Stimulated activated CD4-positive, alpha-beta T cell treated with anti-CD3 and anti-CD28 coated beads, TNF-alpha, amount 100 ng/mL, for 4 hours (primary cell): ENCODE measurements at places on chromosomes 2 and 18.

DNA sequence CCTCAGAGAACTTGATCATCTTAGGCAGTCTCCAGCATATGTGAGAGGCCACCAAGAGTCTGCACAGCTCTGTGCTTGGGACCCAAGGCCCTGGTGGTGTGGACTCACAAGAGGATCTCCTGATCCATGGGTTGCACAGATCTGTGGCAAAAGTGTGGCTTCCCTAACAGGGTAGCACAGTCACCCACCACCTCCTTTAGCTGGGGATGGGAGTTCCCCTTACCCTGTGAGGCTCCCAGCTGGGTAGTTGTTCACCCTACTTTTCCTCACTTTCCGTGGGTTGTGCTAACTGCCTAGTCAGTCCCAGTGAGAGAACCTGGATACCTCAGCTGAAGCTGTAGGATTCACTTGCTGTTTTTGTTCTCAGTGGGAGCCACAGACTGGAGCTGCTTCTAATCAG lies 123.7 kb downstream of the FTCDNL1 start:
- no peak for DNase-seq

DNA sequence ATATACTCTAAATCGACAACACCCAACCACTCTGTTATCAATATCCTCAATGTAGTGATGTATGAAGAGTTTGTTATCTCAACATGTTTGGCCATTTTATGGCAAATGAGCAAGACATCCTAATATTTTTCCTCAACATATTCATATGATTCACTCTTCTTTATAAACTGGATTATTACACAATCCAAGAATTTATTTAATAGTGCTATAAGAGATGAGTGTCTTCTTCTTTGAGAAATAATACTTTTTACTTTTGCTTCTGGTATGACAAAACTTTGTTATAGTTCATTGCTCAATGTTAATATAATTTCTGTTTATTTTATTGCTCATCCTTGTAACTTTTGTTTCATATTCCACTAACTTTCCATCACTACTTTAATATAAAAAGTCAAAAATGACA lies 44.3 kb downstream of the SCN9A start:
- DNase-seq = no peak

GRCh38 chr2:497770-498492 lies 179.3 kb downstream of the TMEM18 start:
- no peak for DNase-seq

- no peak for DNase-seq
These were observed 75.3 kb upstream of the RIOK3 start for GRCh38 chr18:23377669-23378301.

- DNase-seq = no peak
These were observed 293.5 kb downstream of the ARHGAP15 start for GRCh38 chr2:143422681-143423080.

GRCh38 chr18:45589356-45590035 lies 25.8 kb upstream of the SLC14A2 start:
- no peak for DNase-seq

DNA sequence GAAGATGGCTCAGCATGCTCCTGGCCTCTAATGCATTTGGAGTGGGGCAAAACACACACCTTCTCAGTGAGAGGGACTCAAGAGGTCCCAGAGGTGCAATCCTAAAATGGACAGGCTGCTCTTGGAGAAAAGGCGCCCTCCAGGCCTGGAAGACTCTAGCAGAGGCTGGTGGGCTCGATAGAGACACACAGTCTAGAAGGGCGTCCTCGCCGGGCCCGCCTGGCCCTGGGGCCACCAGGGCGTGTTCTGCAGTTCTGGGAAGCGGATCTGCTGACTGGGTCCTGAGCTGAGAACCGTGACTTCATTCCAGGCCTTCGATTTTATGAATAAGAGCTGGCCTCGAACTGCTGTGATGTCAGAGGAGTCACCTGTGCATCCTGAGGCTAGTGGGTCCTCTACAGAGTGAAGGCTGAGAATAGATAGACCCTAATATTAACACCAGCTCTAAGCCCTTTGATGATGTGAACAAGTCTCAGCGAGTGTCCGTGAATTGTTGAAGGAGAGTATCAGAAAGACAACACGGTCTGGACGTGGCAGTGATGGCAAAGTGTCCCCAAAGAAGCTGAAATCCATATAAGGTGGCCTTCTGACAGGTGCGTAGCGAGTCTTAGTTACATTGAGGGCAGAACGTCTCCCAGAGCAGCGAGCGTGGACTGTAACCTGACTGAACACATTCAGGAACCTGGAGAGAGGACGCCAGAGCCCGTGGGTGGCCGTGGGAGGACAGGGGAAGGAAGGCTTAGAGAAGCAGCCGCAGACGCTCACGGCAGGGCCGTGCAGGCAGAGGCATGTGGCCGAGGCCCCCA lies 136.9 kb downstream of the PTGR3 start:
- DNase-seq = no peak

GRCh38 chr2:216346781-216347180 lies 25.5 kb downstream of the MARCHF4 start:
- no peak for DNase-seq

DNA sequence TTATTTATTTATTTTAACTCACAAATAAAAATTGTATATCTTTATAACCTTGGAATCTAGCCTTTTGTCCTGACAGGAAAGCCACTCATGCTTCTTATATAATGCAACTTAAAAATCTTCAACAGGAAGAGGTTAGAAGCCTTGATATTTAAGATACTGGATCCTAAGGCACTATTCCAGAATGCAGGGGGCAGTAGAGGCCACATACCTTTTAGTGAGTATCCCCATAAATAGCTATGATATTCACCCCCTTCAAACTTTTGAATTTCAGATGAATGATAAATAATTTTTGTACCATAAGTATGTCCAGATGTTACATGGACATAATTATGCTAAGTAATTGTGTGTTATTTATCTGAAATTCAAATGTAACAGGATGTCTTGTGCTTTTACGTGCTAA lies 592.7 kb upstream of the VRK2 start:
- DNase-seq = no peak

DNA sequence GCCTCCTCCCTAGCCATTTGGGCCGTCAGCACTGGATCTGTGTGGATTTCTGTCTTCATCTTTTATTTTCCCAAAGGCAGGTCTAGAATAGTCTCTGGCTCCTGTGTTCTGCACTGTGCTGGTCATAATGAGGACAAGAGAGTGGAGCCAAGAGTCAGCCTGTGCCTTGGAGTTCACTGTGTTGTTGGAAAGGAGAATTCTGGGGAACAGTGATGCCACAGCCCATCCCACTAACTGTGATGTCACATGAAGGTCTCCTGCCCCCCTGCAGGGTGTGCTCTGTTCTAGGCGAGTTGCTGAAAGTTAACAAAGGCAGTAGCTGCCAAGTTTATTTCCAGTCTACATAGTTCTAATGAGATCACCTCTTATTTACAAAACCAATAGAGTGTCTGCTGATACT lies 248.5 kb downstream of the TPGS2 start:
- DNase-seq = no peak

DNA sequence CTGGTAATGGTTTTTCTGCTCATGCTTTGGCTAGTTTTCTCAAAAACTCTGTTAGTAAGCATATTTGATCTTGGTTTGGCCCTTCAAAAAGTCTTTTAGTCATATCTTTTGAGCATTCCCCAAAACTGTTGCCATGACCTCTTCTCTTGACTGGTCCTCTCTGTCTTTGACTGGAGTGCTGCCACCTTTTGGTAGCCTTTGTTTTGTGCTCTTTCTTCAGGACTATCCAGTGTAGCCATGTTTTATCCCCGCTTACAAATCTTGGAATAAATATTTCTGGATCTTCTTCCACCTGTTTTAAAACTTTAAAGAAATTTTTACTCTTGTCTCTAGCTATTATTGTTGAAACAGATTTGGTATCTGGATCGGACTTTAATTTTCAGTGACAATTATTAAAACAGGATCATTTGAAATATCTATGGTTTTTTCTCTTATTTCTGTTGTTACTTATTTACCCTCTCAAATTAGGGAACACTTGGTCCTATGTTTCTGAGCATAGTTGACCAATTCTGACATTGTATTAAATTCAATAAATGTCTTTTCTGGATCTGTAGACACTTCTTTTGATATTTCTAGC lies 965 bp upstream of the ELOA2 start:
- no peak for DNase-seq

DNA sequence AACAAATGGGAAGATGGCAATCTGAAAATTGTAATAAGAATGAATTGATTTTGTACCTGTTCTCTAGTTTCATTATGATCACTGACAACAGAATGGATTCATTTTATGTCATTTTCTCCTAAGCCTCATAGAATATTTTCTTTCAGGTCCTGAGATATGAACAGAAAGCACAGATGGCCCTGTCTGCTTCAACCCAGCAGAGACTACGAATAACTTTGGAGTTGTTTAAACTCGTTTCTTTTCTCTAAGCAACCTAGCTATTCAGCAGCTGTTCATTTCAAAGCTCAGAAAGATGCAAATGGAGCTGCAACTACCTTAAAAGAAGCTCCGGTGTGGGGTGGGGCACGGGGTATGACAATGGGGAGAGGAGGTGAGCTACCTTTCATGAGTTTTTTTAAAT lies 124.9 kb downstream of the ALK start:
- DNase-seq = no peak

DNA sequence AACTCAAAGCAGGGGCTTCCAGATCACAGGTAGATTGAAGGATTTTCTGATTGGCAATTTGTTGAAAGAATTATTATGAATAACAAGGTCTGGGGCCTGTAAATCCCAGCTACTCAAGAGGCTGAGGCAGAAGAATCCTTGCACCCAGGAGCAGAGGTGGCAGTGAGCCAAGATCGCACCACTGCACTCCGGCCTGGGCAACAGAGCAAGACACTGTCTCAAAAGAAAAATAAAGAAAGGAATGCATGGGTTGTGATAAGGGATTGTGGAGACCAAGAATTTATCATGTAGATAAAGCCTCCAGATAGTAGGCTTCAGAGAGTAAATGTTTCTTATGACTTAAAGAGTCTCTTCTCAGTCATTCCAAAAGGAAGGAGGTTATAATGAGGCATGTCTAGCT lies 35.8 kb upstream of the DYNAP start:
- DNase-seq = no peak

GRCh38 chr2:239469106-239469960 lies 68.5 kb upstream of the HDAC4 start:
- DNase-seq = no peak

GRCh38 chr2:182962641-182963040 lies 75.6 kb downstream of the NCKAP1 start:
- no peak for DNase-seq

DNA sequence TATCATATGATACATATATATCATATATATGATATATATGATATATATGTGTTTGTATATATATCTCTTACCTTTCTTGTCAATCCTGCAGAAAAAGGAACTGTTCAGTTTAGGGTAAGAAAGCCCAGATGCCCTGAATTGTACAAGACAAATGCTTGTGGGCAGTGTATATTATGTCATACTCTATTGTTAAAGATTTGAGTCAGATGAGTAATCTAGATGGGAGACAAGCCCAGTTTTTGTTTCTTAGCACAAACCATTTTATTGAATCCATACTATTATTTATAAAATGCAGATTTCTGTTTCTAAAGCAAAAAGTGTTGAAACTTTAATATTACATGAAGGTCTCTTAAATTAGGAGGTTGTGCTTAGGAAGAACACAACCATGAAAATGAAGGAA lies 90.6 kb downstream of the VRK2 start:
- DNase-seq = no peak

DNA sequence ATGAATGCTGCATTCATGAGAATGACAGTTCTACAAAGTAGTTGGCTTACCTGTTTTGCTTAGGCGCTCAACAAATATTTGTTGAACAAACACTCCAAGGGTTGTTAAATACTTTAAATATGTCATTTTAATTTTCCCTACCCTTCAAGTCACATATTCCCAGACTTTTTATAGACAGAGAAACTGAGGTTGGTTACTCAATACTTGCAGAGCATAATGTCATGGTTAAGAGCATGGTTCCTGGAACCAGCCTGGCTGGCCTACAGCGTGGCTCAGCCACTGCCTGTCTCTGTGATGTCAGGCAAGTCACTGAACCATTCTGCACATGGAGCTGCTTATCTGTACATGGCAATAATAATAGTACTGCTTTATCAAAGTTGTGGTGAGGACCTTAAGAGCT lies 120.0 kb upstream of the STK17B start:
- no peak for DNase-seq

DNA sequence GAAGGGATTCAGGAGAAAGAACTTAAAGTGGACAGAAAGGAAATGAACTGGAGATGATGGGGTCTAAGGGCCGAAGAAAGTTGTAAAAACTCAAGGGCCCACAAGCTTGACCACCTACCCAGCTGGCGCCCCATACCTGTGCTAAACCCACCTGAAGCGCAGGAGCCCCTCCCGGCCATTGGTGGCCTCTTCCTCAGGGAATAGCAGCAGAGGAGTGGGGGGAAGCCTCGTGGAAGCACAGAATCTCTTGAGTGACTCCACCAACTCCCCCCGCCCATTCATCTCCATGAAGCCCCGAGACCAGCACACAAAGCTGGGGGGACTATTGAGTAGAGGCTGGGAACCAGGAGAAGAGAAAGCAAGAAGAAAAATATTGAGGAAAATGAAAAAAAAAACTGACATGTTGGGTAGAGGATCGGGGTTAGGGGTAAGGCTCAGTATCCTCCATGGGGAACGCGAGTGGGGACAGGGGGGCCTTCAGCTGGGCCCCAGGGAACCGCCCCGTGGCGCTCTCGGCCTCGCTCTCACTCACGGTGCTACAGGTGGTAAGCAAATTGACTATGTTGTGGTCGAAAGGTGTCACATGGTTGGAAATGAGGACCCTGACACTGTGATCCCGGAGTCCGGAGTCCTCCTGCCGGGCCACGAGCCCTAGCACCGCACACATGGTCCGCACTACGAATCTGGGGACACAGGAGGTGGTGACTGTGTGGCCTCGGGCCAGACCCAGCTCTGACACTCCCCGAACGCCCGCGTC lies 728 bp downstream of the AUP1 start:
- no peak for DNase-seq

DNA sequence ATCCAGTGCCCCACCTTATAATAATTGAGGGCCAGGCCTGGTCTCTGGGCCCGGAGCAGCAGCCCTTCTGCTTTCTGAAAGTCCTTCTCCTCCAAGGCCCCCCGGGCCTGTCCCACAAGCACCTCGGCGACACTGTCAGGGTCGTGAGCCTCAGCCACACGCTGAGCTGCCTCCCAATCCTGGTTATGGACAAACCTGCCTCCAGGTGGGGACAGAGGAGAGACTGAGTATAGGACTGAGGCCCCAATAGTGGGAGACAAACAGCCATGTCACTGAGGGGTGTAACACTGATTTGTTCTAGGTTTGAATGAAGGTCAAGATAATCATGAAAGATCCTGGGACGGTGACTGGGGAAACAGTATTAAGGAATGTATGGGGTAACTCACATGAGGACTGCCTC lies 11.8 kb downstream of the KRTCAP3 start:
- no peak for DNase-seq

GRCh38 chr2:158931572-158931971 lies 36.9 kb upstream of the TANC1 start:
- DNase-seq = no peak

DNA sequence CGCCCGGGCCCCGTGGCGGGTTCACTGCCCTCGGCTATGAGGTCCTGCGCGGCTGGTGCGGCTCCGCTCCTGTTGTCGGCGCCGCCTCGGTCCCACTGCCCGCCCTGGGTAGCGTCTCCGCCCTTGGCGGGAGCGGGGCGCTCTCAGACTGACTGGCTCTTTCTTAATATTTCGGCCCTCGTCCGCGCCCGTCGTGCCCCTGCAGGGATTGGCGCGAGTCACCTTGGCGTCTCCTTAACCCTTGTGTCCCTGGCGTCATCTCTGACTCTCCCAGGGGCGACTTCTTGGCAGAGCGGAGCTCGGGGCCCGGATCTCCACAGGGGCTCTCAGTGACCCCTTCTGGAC lies 1.3 kb downstream of the PTMA start:
- no peak for DNase-seq
